Amniotic epithelial cell (primary cell): ENCODE measurements at places on chromosomes 5 and 9.

GRCh38 chr5:152674403-152674802, 269.3 kb upstream of the NMUR2 start:
- DNase-seq: no peak

GRCh38 chr5:43312076-43312661, 1.0 kb downstream of the HMGCS1 start:
- DNase-seq: no peak

DNA sequence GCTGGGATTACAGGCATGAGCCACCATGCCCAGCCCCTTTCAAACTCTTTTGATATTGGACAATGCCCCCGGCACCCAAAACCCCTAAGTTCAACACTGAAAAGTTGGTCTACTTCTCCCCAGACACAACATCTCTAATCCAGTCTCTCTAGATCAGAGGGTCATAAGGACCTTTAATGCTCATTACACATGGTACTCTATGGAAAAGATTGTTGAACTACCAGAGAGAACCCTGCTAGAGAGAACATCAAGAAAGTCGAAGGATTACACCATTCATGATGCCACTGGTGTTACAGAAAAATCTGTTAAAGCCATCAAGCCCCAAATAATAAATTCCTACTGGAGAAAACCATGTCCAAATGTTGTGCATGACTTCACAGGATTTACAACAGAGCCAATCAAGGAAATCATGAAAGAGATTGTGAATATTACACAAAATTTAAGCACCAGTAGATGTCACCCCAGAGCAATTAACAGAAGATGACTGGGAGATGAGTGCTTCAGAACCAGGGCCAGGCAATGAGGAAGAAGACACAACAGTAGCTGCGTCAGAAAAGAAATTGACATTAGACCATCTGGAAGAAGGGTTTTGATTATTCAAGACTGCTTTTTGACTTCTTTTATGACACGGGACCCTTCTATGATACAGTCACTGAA, 28.3 kb upstream of the NIPAL4 start:
- DNase-seq: peak; percentile 63

GRCh38 chr9:97905228-97905627, 17.1 kb downstream of the TRMO start:
- DNase-seq: no peak
